ENCODE measurements at places on chromosomes 2 and 18. TPM values are rescaled to one million over a fixed set of nuclear protein-coding genes. Genes with fewer than 3 reads are reported as not detected.
A peak's percentile ranks its signal among the peaks of the same experiment; 100 is the strongest.

- DNase-seq: no peak
These were observed 122.3 kb downstream of the MRO start for GRCh38 chr18:50697509-50697908.

- no peak for DNase-seq
These were observed 82.7 kb downstream of the AOX1 start for GRCh38 chr2:200668478-200668877.

GRCh38 chr18:56927786-56928185 is 219.1 kb upstream of the BOD1L2 start:
- no peak for DNase-seq

- DNase-seq: no peak
These were observed 16.7 kb upstream of the TMEM177 start for GRCh38 chr2:119662297-119662696.

DNA sequence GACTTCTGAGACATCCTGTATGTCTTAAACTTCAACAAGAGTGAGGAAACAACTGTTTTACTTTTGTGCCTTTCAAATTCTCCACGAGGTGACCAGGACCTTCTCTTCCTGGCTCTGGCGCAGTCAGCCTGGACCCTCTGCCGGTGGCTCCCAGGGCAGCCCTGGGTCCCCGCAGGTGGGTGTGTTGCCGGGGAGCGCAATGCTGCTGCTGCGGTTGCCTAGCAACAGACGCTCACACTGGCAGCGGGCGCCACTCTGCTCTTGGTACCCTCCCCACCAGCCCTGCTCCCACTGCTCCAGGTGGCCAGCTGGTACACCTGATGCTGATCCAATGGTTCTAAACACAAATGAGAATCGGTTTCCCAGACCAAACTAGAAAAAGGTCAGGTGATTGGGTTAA is 58.7 kb downstream of the GNAL start:
- DNase-seq: no peak

GRCh38 chr2:11368059-11368572 is 23.7 kb upstream of the ROCK2 start:
- DNase-seq: peak; percentile 34

- no peak for DNase-seq
These were observed 41.1 kb downstream of the LYPD6 start for GRCh38 chr2:149371476-149371875.

DNA sequence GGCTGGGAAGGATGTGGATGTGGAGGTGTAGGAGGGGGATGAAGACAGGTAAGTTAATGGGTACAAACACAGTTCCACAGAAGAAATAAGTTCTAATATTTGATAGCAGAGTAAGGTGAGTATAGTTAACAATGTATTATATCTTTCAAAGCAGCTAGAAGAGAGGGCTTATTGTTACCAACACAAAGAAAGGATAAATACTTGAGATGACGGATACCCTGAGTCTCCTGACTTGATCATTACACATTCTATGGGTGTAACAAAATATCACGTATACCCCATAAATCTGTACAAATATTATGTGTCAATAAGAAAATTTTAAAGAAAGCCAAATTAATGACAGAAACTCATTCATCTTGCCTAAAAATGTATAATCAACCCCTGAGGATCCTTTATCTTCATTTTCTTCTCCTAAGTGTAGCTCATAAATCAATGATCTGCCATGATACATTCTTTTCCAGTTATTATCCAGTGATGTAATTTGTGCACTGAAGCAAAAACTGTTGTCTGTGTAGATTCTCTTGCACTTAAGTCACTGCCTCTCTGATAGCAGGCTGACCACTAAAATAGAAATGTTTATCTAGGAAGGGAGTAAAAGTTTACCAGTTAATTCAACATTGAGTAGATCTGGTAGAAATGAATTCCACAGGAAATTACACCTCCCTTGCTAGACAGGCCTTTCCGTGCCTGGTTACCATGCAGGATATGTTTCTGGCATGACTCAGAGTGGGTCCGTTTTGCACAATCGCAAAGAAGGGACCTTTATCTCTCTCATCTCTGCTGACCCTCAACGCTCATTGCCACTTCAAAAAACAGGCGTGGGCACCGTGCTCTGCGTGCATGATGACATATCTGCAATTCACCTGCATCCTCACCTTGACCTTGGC is 249.7 kb upstream of the NCKAP5 start:
- DNase-seq: no peak

GRCh38 chr2:140085674-140086073 is 1305.5 kb upstream of the NXPH2 start:
- DNase-seq: no peak

DNA sequence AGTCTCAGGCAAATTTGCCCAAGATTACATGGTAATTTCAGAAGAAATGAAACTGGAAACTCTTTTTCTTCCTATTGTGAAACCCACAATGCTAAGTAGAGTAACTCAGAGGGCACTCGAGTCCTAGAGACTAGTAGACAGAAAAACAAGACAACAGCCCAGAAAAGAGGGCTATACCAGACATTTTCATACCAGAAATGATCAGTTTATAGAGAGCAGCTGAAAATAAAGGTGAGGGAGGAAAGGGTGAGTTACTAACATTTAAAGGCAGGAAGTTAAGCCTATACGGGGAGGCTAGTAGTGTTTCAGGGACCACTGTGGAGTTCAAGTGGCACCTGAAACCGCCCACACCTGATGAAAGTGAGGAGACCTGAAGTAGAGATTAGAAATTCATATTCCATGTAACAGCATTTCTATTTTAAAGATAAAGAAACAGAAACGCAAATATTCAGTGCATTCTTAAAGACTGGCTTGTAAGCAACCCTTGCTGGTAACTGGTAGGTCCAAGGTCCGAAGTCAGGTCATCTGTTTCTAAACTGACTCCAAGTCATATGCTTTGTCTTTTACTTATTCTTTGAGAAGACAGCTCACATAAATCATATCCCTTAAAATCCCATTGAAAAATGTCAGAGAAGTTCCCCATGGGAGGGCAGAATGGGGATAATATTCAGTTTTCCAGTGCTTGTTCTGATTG is 145.1 kb upstream of the ITGB6 start:
- DNase-seq: no peak

DNA sequence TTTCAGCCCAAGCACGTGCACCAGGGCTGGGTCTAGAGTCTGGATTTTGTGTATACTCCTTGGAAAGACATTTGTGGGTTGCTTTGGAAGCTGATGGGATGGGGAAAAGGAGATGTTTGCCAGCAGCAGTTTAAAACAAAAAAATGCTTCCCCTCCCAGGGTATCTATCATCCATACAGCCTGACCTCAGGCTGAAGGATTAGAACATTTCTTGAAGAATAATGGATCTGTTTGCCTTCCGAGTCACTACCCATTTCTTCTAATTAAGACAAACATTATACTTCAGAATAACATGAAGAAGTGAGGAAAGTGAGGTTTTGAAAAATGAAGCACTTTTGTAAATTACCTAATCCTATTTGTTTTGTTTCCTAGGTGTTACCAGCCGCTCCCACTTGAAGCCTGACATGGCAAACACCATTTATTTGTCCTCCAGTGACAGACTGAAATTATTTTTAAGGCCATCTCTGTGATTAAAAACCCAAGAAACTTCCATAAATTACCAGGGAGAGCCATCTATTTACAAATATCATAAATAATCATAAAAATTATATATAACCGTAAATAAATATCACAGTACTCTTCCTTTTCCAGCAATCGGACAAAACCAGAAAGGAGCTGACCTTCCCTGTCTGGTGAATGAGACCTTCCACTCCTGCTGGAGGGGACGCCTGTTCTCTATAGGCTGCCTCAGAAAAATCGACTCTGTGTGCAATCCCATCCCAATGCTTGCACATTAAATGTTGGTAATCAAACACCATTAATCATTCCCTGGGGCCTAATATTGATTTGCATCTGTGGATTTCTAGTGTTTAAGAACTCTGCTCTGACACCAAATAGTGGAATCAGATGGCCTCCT is 106.8 kb downstream of the C1D start:
- DNase-seq: no peak

DNA sequence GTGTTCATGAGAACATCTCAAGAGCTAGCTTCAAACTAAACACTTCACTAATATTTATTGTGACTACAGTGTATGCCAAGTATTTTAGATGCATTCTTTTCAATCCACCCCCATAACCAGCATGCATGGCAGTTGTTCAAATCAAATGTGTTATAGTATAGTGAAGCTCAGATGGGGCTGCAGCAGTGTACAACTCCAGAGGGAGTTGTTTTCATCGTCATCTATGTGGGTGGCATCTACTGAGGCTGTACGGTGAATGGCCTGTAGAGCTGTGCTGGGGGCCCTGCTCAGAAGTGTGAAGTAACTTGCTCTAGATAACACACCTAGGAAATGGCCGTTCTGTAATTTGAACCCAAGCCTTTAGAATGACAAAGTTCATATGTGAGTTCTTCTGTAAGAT is 71.8 kb upstream of the LRATD1 start:
- DNase-seq: no peak

DNA sequence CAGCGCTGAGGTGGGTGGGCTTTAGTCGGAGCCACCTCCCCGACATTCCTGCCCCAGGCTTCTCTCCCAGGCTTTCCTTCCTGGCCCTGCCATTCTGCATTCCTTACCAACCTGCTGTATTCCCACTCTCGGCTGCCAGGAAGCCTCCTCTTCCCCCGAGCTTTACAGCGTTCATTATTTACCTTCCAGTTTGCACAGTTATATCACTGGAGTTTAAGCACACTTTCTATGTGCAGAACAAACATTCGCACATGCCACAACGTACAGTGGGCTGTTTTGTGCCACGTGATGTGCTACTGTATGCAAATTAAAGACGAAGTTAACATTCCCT is 246.3 kb downstream of the SOX11 start:
- no peak for DNase-seq

GRCh38 chr18:13369353-13369752 is 150.8 kb downstream of the LDLRAD4 start:
- no peak for DNase-seq

DNA sequence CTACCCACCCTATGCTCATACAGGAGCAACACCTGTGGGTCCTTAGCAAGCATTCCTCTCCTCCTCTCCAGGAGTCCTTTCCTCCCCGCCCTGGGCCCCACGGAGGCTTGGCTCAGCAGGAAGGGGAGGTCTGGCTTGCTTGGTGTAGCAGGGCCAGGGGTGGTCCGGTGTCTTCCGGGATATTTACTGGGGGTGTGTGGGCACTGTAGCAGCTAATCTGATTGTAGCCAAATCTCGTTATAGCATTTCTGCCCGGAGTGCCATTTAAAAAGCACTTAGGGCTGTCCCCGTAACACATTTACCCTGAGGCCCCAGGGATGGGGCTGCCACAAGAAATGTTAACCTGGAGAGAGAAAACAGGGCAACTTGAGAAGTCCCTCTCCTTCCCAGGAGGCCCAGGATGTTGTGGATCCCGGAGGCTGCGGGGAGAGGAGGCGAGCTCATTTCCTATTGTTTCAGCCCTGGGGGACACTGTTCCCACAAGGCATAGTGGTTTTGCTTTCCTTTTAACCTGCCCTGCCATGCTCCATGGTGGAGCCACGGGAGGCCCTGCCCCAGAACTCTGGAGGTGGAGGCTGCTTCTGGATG is 134.5 kb downstream of the CLIP4 start:
- DNase-seq: no peak

The BCL11A gene
- total RNA-seq: 3.9 TPM

The TSPYL6 gene
- not detected for total RNA-seq

The NYAP2 gene
- total RNA-seq: not detected

The CAPN14 gene
- total RNA-seq: 0.05 TPM

The SERPINB10 gene
- not detected for total RNA-seq

The IHH gene
- total RNA-seq: not detected

The PDE11A gene
- total RNA-seq: not detected

The TMEM214 gene
- total RNA-seq: 27.2 TPM

The PRKAG3 gene
- 0.11 TPM for total RNA-seq

The DUSP2 gene
- 1.7 TPM for total RNA-seq

The TFPI gene
- 36.0 TPM for total RNA-seq
